ENCODE measurements at places on chromosomes 16 and 17.

GRCh38 chr17:39899215-39899614 lies 19.2 kb downstream of the GSDMB start:
- DNase-seq, result no peak

- DNase-seq, result peak; percentile 30
These were observed 41.8 kb downstream of the IL4R start for GRCh38 chr16:27355610-27356009.

- DNase-seq, result no peak
These were observed 164.0 kb downstream of the XYLT1 start for GRCh38 chr16:17306745-17307144.

- no peak for DNase-seq
These were observed 10.3 kb upstream of the MRPL58 start for GRCh38 chr17:75001915-75002843.

DNA sequence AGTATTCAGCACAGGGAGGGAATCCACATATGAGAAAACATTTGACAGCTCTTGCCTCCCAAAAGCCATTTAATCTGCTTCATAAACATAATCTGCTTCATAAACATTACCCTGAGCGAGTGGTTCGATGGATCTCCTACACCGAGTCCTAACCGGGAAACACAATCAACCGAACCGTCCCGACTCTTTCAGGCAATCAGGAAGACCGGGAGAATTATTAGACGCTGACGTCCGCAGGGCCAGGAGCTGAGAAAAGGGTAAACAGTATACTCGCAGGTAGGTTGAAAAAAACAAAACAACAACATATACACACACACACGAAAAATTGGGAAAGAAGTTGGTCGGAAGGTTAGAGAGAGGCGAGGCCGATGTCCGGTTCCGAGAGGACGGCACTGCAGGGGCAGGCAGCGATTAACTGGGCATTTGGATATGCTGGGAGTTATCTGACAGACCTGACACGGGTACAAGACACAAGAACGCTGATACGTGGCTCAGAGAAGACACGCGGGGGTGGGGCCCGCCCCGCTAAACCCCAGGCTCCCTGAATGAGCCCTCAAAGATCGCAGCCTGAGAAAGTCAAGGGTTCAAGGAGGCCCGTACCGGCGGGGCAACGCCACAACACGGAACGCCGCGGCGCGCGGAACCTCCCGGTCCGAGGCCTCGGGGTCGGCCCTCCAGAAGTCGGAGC lies 585 bp downstream of the AP1G1 start:
- DNase-seq, result peak; percentile 85

- no peak for DNase-seq
These were observed 14.4 kb upstream of the MYLK3 start for GRCh38 chr16:46762583-46762982.

- no peak for DNase-seq
These were observed 37.9 kb upstream of the TRAP1 start for GRCh38 chr16:3755249-3755648.

DNA sequence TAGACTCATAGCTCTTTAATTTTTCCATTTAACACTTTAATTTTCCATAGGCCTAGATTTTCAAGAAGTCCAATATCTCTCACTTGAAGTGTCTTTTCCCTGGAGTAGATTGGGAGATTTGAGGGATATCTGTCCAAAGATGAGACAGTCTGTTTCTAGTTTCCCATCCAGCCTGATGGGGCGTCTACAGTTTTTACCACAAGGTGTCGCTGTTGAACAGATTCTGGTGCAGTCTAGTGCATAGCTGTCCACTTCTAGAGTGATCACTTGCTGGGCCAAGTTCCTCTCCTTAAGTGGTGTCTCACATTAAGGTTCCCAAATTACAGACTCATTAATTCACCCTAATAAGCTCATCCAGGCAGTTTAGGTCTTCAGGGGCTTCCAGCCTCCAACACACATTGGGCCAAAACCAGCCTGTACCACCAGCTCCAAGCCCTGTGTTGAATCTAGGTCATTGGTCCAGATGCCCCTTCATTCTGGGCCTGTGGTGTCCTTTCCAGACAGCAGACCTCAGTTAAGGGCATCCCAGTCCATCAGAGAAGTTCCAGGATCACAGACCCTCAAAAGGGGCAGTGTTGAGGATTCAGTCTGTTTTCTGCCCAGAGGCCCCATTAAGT lies 9.4 kb downstream of the SNX20 start:
- peak; percentile 50 for DNase-seq

DNA sequence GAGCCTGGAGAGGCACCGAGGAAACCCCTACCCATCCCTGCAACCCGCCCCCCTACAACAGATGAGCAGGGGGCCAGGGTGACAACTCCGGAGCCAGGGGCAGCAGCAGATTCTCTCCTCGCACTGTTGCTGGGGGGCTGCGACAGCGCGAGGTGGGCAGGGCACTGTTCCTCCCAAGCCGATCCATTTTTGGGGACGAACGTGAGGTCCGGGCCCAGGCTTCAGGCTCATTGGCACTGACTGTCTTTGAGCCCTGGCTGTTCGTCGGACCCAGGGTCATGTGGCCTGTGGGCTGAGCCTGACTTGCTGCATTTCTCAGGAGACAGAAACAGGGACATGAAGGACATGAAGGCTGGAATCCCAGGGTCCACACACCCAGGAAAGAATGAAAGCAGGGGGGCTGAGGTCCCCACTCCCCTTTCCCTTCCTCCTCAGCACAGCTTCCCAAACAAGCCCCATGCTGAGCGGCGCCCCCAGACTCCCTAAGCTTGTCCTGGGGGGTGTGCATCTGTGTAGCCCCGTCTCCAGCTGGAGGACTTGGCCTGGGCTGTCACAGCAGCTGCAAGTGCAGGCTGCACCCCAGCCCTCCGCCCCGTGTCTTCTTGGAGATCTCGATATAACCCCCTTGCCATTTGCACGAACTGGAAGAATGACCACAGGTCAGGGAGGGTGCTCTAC lies 18.7 kb downstream of the CEP295NL start:
- DNase-seq, result no peak

Data from hematopoietic multipotent progenitor cell treated with erythropoietin and hydrocortisone succinate and interleukin-3 and kit ligand, for 17 days (in vitro differentiated cells).